ENCODE measurements at places on chromosomes 2 and 18.

- no peak for DNase-seq
Measured at GRCh38 chr2:58268685-58269084, 27.6 kb upstream of the FANCL start.

- no peak for DNase-seq
Measured at GRCh38 chr2:144474017-144474416, 45.9 kb downstream of the ZEB2 start.

- DNase-seq = no peak
Measured at GRCh38 chr2:171513719-171514160, 8.5 kb upstream of the CYBRD1 start.

DNA sequence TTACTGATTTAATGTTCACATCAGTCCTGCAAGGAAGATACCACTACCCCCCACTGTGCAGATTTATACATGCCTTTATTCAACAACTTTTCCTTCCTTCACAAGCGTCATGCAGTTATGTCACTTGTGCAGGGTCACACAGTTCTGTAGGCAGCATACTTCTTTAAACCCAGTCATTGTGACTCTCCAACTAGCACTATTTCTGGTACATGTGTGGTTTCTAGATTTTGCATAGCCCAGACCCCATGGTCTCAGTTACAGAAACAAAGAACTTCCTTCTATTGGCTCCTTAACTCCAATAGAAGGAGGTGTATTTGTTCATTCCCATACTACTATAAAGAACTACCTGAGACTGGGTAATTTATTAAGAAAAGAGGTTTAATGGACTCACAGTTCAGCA lies 333.1 kb downstream of the ZNF516 start:
- DNase-seq = no peak

DNA sequence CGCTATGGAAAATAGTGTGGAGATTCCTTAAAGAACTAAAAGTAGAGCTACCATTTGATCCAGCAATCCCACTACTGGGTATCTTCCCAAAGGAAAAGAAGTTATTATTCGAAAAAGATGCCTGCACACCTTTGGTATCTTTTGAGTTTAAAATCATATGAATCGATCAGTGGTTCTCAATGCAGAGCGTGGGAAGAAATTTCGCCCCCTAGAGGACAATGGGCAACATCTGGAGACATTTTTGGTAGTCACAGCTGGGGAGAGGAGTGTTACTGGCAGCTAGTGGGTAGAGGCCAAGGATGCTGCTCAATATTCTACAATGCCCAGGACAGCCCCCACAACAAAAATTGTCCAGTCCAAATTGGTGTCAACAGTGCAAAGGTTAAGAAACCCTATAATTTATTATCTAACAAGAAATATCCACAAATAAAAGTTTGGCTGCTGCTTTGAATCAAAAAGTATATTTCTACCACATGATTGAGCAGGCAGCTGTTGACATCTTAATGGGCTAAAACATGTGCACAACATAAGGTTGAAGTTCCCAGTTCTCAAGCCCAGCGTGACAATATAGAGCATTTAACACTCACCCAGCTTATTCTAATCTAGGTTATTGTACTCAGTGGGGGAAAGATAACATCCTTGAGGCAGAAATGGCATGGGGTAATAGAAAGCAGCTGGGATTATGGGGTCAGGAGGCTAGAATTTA lies 425.7 kb downstream of the LRATD1 start:
- no peak for DNase-seq

DNA sequence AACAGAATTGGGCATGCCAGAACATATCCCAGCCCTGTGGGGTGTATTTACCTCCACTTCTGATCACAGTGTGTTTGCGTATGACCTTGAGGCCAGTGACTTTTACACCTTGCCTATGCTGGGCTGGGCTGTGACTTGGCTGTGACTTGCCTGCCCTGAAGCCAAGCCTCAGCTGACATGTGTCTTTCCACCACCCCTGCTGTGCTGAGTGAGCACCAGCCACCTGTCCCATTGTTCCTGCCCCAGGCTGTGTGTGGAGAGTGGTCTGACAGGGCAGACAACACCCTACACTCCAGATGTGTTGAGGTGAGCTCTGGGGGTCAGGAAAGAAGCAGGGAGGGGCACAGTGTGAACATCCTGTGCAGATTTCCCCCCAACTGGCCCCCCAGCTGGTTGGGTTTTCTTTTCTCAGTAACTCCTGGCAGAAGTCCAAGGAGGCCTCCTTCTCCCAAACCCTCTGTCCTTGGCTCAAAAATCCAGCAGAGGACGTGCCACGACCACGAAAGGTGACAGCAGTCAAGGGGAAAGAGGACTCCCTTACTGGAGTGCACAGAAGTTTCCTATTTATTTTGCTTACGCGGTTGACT lies 5.1 kb upstream of the STEAP3 start:
- peak; percentile 59 for DNase-seq

DNA sequence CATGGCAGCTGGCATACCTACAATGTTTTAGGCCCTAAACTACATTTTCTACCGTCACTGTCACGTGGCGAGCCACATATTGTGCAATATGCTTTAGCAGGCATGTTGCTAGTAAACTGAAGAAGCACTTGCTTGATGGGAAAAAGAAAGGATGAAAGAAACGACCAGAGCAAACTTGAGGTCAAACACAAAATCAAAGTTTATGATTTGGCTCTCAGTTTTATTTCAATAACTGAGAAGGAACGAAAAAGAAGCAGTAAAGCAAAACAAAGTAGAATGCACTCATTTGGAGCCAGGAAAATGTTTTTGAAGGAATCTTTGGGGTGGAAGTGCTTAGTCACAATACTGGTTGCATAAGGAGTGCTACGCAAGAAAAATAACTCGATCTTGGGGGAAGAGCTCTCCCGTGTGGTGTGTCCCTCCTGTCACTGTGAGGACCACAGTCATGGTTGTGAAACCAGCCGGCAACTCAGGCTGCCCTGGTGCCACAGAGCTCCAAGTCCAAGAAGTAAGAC lies 349.8 kb downstream of the RBM43 start:
- DNase-seq = no peak

DNA sequence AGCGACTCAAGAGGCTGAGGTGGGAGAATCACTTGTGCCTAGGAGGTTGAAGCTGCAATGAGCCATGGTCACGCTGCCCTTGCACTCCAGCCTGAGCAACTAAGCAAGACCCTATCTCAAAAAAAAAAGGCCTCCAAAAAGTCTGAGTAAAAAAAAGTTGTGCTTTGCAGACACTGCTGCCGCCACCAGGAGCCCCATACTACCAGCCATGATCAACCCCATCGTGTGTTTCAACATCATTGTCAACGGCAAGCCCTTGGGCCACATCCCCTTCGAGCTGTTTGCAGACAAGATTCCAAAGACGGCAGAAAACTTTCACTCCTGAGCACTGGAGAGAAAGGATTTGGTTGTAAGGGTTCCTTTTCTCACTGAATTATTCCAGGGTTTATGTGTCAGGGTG lies 137.1 kb downstream of the INO80D start:
- no peak for DNase-seq

- no peak for DNase-seq
Measured at GRCh38 chr2:120502761-120503160, 156.8 kb downstream of the INHBB start.

GRCh38 chr2:64630752-64631151 lies 23.0 kb downstream of the SERTAD2 start:
- no peak for DNase-seq

DNA sequence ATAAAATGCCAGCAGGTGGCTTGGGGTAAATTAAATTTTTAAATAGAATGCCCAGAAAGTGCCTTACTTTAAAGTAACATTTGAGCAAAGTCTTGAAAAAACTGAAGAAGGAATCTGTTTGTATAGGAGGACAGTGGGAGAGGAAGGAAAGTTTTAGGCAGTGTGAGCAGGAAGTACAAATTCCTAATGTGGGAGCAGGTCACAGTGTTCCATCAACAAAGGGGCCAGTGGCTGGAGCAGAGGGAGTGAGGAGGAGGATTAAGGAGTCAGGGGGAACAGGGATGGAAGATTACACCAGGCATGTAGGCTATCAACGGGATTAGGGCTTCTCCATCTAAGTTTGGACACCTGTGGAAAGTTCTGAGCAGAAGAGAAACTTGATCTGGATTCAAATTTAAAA lies 439.2 kb upstream of the REG3G start:
- DNase-seq = no peak

DNA sequence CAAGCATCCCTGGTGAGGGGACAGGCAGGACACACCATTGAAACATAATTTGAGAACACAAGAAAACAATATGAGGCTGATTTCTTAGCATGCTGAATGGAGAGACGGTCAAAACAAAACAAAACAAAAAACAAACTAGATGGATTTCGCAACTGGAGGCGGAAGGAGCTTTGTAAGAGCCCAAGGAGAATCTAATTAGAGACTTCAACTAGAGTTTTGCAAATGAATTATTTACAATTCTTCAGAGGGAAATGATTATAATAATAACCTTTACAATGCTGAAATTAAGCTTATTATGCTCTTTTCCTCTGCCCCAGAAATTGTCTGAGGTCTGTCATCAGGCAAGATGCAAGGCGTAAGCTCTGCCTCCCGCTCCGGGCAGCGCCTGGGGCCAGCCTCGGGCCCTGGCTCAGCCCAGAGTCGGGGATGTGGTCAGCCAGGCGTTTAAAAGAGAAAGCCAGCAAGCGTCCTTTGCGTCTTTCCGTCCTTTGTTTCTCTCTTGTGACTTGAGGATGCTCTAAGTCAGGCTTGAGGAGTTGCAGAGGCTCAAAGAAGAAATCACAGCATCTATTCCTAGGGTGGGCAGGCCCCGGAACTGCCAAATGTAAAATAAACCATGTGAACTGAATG lies 139.6 kb downstream of the TWIST2 start:
- DNase-seq = no peak

DNA sequence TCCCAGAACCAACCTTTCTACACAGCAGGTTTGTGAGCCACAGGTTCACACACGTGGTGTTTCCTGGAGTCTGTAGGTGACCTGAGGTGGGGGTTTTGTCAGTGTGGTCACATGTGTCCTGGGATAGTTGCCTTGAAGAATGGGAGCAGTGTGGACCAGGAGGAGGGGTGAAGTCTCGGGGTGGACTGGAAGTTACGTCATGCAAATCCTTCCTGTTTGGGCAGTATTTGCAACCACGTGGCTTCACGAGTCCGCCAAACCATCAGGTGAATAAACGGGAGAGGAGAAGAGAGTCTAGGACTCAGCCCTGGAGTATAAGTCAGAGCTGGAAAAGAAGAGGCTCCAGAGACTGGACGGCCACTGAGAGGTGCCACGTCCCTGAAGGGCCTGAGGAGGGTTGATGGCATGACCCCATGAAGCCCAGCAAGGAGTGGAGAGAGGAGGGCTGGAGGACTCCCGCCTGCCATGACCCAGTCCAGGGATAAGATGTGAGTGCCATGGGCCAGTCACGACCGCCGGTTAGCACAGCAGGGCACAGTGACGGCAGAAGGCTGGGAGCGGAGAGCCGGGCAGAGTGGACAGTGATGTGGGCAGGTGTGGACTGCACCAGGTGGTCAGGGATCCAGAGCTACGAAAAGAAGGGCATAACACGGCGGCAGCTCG lies 16.5 kb downstream of the LPIN1 start:
- DNase-seq = no peak

DNA sequence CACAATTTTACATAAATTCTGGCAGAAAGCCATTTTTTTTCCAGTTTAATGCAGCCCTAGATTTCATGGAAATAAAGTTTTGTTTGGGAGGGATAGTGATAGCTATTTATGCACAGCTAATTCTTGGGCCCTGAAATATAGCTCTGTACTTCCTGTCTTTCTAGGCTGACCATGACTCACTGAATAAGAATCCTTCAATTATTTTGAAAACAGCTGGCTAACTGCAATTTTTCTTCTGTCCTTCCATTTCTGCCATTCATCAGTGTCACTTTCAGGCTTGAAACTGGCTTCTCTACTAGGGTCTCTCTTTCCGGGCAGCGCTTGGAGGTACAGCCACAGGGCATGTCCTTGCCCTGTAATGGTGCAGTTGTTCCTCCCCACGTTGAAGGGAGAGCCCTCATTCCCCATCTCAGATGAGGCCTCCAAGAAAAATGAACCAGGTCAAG lies 97.1 kb upstream of the TMEM178A start:
- no peak for DNase-seq

- DNase-seq = no peak
Measured at GRCh38 chr18:13003466-13003896, 12.3 kb downstream of the CEP192 start.

DNA sequence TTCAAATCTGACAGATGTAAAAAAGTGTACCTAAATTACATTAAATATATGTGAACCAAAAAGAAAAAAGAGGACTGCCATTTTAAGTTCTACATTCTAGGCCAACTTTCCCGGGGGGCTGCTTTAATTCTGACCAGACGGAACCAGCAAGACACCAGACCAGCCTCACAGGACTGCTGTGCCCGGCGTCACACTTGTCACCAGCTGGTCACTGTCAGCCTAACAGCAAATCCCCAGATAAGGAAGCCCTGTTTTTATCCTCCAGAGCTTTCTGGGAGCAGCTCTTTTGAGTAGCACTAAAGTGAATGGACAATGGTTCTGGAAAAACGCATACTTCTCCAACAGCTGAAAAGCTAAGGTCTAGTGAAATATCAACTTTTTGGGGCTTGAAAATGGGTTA lies 35.6 kb downstream of the CYB5A start:
- no peak for DNase-seq

DNA sequence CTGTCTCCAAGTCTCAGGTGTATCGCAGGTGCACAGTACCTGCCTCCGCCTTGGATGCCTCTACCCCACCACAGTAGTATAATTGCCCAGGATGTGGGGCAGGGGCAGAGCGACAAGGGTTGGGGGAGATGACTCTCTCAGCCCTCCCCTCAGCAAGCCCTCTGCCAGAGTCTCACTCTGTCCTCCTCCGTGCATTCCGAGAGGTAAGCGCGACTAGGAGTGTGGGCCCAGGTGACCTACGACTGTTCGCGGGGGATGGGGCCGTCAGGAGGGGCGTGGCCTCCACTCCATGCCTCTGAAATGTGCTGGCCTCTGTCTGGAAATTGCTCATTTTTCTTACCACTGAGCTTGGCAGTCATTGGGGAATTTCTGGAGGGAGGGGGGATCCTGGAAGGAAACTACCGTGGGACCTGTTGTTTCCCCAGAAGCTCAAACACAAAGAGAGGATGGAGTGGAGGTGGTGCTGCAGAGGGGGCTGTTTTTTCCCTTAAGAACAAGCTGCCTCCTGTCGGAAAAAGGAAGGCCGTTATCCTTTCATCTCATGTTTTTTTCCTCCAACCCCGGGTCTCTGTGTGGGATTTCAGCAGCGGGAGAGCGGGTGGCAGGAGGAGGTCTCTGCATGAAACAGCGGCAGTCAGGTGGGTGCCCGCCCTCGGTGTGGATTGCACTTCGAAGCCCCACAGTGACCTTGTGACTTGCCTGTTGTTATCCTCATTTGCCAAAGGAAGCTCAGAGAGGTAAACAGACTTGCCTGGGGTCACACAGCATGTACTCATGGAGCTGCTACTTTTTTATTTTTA lies 13.0 kb upstream of the RALB start:
- no peak for DNase-seq

- no peak for DNase-seq
Measured at GRCh38 chr2:186294248-186294888, 191.7 kb upstream of the ZC3H15 start.

DNA sequence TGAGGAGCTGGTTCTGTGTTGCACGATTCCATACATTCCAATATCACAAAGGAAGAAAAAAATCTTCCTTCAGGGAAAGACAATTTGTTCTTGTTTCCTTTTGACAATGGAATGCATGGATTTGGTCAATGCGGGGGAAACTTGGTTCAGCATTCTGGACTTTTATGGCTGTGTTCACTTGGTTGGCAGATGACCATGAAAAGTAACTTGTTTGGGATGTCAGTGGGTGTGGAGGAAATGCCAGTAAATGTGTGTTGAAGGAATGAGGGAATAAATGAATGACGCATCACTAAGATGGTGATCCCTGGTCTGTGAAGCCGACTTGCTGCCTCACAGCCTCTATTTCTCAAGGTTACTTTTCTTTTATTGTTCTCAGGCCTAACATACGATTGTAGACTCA lies 53.7 kb downstream of the THUMPD2 start:
- DNase-seq = no peak

Data from DMS79 (cell line).